Tibial nerve (tissue), 4 donors: ENCODE measurements at places on chromosomes 11 and 22. TPM values are rescaled to one million over a fixed set of nuclear protein-coding genes. Genes with fewer than 3 reads are reported as not detected.

GRCh38 chr11:111840143-111840542 is 31.2 kb downstream of the ALG9 start:
- DNase-seq = no peak

DNA sequence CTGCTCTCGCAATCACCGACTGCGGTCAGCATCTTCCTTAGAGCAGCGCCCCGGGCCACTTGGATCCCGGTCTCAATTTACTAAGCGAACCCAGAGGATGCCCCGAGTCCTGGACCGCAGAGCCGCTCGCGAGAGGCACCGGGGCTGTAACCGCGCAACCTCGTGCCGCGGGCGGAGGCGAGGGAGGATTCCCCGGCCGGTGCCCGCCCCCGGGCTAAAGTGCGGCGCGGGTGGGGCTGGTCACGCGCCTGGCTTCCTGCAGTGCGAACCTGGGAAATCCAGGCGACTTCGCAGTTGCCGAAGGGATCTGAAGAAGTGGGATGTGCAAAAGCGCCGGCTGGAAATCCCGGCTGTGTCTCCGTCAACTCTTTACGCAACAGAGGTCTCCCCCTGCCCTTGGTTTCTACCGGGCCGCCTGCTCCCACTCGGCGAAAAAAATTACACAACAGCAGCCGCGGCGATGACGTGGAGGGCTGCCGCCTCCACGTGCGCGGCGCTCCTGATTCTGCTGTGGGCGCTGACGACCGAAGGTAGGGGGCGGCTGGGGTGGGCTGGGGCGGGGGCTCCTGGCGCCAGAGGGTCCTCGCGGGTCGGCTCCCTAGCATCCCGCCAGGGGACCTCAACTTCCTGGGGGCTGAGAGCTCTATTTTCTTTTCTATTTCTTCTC is at the start of gene NCR3LG1:
Gene NCR3LG1, plus strand, starts transcription at position 291 of the 667 bp plus-strand sequence. Its CDS starts 170 bp downstream, at position 461.
- DNase-seq = peak; percentile 31

GRCh38 chr22:49869086-49869830 is 15.6 kb downstream of the ZBED4 start:
- DNase-seq = no peak

- DNase-seq = no peak
Measured at GRCh38 chr11:69992943-69993694, 85.0 kb upstream of the ANO1 start.

GRCh38 chr11:73404506-73405145 is 28.4 kb downstream of the RELT start:
- no peak for DNase-seq

- DNase-seq = no peak
Measured at GRCh38 chr11:17645190-17645970, 74.0 kb upstream of the MYOD1 start.

DNA sequence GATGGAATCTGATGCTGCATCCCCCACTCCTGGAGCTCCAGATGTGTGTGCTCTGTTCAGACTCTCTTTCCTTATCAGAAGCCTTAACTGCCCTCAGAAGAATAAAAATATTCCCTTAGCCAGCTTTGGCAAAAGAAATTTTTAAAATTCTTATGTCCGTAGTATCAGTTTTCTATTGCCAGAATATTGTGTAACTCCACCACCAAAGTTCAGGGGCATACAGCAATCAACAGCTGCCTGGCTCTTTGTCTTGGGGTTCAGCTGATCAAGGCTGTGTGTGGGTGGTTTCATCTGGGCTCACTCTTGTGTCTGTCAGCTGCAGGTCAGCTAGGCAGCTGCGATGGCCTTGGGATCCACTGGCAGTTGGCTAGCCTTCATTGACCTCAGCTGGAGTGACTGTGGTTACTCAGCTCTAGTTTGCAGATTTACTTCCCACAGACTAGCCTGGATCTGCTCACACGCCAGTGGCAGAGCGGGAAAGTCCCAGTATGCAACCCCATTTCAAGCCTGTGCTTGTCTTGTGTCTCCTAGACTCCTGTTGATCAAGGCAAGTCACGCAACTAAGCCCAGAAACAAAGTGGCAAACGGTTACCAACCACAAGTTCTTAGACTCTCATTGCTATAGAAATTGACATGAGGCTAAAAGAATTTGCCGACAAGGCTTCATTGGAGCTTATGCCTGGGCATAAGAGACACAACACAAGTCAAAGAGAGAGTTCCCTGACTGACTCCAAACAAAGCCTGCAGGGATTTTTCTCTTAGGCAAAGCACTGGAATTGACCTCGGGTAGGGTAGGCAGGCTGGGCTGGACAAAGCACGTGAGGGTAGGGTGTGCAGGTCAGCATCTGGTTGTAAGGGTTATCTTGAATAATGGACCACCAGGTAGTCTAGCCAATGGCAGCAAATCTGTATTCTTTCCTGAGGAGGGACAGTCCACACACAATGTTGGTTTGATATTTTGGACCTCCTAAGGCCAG is 7.5 kb downstream of the TMEM138 start:
- DNase-seq = peak; percentile 42

The SPTBN2 gene
- 3.1 TPM for total RNA-seq

The SERHL2 gene
- 9.0 TPM for total RNA-seq

The GGTLC2 gene
- not detected for total RNA-seq

The CD3E gene
- 0.78 TPM for total RNA-seq

The NXPE4 gene
- not detected for total RNA-seq
